ENCODE measurements at places on chromosomes 16 and 17.

DNA sequence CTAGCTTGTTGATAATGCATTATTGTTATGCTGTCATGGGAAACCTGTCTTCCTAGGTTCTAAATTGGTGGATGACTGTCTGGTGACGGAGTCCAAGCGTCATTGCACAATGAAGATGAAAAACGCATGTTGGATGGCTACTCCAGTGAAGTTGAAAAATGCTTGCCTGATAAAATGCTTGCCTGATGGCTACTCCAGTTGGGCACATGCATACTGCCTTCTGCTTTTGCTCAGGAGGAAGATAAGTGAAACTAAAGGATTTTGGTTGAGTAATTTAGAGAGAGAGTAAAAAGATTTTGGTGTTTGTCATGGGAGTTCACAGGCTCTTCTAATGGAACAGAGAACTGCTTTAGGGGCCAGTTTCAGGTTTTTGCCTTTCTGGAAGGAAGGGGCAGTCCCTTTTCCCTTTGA lies 118.6 kb downstream of the PRKCA start:
- peak; percentile 77 for DNase-seq

GRCh38 chr17:45366691-45367090 lies 49.9 kb upstream of the MAP3K14 start:
- no peak for DNase-seq

GRCh38 chr17:59456428-59456827 lies 109.0 kb upstream of the DHX40 start:
- DNase-seq = peak; percentile 65

DNA sequence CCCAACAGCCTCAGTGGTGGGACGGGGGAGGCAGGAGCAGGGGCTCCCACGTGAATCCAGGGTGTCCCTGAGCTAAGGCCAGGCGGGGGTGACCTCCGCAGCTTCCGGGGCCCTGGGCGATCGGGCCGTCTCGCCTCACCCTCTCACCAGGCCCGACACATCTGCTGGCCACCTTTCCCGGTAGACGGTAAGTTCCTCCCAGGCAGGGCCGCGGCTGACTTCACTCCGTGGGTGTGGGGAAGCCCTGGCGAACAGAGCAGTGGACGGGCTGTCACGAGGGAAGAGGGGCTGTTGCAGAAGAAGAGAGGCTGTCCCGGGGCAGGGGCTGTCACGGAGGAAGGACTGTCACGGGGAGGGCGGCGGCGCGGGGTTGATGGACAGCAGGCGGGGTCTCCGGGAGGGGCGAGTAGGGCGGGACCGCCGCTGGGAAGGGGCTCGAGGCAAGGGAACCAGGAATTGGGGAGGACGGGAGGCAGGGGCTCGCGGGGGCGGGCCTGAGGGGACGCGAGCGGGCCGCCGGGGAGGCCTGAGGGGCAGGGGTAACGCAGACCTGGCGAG lies 498 bp downstream of the PKMYT1 start:
- peak; percentile 47 for DNase-seq

DNA sequence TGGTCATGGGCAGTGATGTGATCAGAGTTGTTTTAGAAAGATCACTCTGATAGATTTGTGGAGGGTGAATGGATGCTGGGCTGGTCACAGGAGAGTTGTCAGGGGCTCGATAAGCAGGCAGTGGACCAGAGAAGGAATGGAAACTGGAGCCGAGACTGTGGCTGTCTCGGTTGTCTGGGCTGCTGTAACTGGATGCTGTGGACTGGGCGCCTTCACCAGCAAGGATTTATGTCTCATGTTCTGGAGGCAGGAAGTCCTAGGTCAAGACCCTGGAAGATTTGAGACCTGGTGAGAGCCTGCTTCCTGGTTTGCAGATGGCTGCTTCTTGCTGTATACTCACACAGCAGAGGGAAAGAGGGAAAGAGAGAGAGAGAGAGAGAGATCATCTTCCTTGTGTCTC lies 203.6 kb downstream of the HS3ST4 start:
- DNase-seq = no peak

GRCh38 chr16:67459066-67459860 lies 21.7 kb downstream of the ATP6V0D1 start:
- no peak for DNase-seq

DNA sequence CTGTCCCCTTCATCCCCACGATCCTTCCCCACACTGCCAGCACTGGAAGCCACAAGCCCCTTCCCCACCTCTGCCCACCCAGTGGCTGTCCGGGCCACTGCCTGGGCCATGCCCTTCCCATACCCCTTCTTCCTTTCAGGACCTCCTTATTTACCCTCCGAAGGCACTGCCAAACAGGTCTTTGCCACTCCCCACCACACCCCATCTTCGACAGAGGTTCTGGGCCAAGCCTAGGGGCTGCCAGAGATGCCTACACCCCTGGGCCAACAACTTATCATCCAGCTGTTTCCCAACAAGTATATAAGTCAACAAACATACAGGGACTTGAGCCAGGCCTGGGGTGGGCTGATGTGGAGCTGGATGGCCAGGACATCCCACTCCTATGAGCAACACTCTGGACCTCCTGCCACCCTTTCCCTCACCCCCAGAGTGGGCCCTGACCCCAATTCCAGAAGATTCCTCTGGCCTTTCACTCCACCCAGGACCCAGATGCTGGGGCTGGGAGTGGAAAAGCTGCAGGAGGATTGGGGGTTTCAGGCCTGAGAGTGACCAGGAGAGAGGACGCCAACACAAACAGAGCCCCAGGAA lies 1.5 kb upstream of the PPP1R1B start:
- DNase-seq = no peak

GRCh38 chr16:72942021-72942420 lies 105.9 kb downstream of the ZFHX3 start:
- no peak for DNase-seq

DNA sequence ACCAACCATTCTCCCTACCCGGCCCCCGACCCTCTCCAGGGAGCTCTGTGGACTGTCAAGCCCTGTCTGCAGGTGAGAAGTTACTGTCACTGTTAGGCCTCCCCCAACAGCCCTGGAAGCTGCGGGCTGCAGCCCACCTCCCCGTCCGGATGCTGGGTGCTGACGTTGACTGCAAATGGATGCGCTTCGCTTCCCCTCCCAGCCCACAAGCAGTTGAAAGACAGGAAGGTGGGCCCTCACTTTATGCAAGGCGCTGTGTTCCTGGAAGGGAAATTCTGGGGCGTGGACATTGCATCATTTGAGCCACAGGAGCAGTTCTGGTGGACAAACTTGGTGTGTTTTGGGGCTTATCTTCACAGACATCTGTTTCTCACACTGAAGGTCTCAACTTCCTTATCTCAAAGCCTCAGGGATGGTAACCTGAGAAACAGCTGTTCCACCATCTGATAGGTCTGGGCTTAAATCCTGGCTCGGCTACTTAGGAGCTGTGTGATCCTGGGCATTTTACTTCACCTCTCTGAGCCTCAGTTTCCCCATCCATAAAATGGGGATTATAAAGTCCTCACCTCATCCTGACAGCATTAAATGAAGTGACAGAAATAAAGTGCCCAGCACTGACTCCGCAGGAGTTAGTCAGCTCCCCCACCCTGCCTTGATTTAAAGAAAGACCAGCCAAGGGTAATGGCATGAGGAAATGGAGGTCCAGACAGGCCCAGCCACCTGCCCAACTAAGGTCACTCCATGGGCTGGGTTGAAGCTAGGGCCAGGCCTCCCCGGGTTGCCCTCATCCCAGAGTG lies 4.6 kb upstream of the DRC7 start:
- peak; percentile 73 for DNase-seq

GRCh38 chr16:9081158-9081557 lies 10.3 kb upstream of the HAPSTR1 start:
- peak; percentile 31 for DNase-seq

DNA sequence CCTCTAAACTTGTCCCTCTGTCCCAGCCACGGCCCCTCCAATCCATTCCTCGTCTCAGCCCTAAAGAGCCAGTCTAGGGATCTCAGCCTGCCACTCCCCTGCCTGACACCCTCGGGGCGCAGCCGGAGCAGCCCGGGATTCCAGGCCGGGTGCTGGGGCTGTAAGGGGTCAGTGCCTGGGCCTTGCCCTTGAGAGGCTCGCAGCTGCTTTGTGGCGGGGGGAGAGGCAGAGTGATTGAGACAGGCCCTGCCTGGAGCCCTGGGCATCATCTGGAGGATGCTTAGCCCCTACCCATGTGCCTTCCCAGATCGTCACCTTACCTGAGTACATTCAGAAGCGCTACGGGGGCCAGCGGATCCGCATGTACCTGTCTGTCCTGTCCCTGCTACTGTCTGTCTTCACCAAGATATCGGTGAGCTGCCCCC lies 8.3 kb downstream of the SLC5A10 start:
- DNase-seq = no peak

DNA sequence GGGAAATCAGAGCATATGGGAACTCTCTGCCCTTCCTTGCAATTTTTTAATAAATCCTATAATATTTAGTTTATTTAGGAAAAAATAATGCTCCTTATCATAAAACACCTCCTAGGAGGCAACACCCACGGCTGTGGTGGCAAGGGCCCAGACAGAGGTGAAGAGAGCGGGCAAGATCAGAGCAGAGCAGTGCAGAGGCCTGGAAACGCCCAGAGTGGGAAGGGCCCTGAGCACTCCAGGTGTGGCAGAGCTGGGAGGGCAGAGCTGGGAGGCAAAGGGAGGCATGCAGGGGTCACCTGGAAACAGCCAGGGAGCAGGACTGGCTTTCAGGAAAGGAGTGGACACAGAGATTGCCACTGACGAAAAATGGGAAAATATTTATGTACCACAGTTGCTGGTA lies 17.3 kb downstream of the FBXO31 start:
- no peak for DNase-seq

- no peak for DNase-seq
Measured at GRCh38 chr17:38329808-38330730, 13.7 kb downstream of the GPR179 start.

GRCh38 chr17:13728781-13729180 lies 127.1 kb upstream of the HS3ST3A1 start:
- DNase-seq = no peak

DNA sequence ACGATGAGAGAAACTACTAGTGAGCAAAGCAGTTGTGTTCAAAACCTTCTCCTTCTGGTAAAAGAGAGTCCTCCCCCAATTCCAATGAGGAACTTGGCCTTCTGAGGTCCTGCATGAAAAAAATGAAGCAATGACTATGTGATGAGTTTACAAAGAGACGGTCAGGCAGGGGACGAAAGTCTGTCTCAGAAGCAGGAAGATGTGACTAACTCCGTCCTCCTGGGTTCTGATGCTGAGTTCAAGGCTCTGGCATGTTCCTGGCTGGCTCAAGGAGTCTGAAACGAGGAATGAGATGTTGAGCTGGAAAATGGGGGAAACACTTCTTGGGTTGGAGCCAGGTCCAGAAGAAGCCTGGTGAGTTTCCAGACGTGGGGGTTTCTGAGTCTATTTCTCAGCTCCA lies 129.6 kb downstream of the CPPED1 start:
- peak; percentile 68 for DNase-seq

DNA sequence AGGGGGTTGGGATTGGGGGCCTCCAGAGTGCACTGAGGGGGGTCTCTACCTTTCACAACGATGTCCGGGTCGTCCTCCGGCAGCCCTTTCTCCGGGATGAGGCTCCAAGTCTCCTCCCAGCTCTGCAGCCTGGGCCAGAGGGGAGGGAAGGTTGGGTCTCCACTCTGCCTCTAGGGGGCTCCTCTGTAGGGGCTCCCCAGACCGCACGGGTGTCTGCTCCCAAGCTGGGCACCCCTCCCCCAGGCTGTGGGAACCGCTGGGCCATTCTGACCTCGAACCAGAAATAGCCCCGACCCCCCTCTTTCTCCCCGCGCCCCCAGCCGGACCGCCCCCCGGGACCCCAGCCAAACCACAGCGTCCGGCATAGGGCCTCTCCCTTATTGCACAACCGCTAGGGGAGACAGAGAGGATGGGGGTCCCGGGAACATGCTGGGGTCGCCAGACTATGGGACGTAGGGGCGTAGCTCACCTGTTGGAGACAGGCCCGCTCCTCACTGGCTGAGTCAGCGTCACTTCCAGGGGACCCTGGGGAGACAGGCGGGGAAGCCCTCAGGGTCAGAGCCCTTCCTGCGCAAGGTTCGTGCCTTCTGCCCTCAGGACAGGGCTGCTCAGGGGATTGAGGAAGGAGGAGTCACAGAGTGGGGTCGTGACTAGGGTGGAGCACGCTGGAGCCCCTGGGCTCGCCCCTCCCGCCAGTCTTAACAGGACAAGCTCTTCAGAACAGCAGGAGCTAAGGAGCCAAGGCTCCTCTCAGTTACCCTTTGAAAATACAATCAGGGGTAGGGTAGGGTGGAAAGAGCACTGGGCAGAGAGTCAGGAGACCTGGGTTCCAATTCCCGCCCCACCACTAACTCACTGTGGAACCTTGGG lies 2.7 kb downstream of the PLEKHH3 start:
- peak; percentile 30 for DNase-seq

GRCh38 chr17:55746466-55746865 lies 4.4 kb upstream of the PCTP start:
- no peak for DNase-seq

DNA sequence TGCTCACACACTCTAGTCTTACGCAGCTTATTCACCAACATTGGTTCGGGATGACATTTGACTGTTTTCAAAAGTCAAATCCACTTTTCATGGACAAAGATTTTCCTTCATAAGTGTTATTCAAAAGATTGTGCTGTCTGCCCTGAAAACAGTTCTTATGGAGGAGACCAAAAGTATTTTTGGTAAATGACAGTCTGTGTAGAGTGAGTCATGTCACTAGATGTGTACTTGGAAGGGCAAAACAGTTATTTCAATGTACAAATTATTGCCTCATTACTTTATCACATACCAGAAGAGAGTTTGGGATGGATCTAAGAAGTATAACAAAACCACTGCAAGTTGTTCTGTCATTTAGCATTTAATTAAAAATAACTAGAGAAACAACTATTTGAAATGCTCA lies 265.6 kb downstream of the CDH13 start:
- no peak for DNase-seq

- DNase-seq = peak; percentile 92
Measured at GRCh38 chr17:45229681-45230409, 8.2 kb downstream of the FMNL1 start.

DNA sequence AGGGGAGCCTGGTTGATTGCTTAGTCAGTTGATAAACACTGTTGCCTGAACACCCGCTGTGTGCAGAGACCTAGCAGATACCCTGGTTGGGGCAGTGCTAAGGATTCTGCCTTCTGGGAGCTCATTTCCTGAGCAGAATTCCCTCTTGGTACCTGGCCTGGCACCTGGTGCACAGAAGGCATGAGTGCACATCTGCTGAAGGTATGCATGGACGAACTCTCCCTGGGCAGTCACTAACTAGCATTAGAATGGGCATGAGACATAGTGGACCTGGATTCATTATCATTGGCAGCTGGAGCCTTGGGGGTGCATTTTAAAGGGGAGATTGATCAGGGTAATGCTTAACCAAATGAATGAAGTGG lies 13.1 kb downstream of the ADCY7 start:
- DNase-seq = no peak

All from inflammatory macrophage treated with lipopolysaccharide for 1 hour (primary cell).